ENCODE measurements at places on chromosomes 12 and 14.

- DNase-seq = peak; percentile 35
Observed at GRCh38 chr12:28177461-28177860, 12.8 kb upstream of the CCDC91 start.

DNA sequence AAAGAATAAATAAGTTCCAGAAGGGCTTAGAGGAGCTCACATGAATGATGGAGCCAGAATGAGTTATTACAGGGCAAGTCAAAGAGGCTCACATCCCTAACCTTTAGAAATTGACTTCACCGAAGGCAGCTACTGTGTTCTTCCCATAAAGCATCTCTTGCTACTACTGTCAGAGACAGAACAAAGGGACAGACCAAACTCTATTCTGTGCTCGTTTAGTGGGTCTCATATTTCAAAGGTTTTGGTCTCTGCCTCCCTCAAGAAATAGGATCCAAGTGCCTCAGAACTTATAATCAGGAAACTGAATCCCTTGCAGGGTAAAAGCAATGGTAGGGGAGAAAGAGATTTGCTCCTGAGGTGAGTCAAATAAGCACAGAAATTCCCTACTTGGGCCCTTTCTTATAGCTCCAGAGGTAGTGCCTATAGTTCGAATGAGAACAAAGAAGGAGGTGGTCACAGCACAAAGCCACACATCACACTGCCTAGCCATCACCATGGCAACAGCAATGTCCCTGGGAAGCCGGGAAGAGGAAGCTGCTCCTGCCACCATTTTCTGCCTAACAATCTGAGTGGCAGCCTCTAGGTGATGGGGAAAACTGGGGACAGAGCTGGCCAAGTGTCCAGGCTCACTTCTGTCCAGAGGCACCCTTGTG is 294.9 kb downstream of the FOXN3 start:
- no peak for DNase-seq

- DNase-seq = no peak
Observed at GRCh38 chr12:105978276-105978675, 160.5 kb downstream of the NUAK1 start.

DNA sequence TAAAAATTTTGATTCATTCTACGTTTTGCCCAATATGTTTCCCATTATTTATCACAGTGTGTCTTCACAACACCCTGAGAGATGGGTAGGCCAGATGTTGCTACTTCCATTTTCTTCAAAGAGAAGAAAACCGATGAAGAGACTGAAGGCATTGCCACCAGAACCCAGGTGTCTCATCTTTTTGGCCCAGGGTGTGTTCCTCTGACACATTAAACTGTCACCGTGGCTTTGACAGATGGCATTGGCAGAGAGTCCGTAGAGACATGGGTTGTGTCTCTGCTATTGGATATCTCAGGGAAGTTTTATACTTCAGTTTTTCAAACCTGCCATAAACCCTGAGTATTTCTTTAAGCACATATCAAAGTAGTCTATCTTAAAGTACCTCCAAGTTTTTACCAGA is 11.3 kb upstream of the NUDT4 start:
- no peak for DNase-seq

DNA sequence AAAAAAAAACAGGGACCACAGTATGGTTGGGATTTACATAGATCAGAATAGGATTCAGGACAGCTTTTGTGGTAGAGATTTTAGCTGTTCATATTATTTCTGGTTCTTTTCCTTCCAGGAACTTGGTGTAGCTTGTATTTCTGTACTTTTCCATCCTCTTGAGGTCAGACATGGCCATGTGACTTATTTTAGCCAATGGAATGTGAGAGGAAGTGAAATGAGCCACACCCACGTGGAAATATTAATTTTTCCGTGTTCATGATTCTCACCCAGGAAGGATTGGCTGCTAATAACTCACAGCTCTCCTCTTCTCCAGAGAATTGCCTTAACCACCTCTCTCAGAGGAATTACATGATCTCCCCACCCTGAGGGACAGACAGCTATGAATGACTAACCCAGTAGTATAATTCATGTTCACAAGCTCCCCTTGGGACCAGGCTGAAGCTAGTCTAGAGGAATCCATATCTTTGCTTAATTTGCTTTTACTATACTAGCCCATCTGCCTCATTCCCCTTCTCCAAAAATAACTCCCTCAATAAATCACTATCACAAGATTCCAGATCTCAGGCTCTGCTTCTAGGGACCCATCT is 340.4 kb downstream of the NUAK1 start:
- DNase-seq = no peak

- no peak for DNase-seq
Observed at GRCh38 chr14:74245292-74245691, 6.0 kb downstream of the VSX2 start.

DNA sequence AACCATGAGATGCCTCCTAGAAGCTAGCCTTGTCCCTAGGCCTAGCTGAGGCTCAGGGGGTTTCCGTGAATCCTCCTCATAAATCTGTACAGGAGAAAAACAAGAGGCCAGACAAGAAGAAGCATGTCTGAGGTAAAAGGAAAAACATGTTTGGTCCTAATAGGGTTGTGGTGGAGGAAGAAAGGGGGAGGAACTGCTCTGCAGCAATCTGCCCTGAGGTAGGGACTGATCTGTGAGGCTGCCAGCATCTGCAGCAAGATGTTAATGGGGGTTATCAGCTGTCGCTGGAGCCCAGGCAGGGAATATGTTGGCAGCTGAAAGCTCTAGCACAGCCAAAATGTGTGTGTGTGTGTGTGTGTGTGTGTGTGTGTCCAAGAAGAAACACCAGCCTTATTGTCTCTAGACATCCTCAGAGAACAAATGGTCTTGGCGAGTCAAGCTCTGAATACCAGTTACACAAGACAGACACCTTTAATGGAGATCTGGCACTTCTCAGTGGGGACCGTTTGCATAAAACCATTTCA is 218.5 kb downstream of the NUAK1 start:
- DNase-seq = peak; percentile 92
